ENCODE measurements at places on chromosomes 16 and 17.

DNA sequence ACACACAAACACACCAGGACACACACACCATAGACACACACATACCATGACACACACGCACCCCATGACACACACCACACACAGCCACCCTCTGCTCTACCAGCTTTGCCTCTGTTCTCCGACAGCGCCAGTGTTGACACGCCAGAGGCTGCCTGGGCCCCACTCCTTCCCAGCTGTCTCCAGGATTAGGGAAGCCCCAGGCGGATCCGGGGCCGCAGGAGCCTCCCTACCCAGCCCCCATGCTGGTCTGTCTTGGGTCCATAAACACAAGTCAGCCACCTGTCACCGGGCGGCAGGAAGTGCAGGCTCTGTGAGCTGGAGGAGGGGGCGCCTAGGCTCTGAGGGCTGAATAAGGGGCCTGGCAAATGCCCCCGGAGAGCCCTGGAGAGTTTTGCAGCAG lies 10.5 kb downstream of the TBC1D16 start:
- DNase-seq, result no peak

DNA sequence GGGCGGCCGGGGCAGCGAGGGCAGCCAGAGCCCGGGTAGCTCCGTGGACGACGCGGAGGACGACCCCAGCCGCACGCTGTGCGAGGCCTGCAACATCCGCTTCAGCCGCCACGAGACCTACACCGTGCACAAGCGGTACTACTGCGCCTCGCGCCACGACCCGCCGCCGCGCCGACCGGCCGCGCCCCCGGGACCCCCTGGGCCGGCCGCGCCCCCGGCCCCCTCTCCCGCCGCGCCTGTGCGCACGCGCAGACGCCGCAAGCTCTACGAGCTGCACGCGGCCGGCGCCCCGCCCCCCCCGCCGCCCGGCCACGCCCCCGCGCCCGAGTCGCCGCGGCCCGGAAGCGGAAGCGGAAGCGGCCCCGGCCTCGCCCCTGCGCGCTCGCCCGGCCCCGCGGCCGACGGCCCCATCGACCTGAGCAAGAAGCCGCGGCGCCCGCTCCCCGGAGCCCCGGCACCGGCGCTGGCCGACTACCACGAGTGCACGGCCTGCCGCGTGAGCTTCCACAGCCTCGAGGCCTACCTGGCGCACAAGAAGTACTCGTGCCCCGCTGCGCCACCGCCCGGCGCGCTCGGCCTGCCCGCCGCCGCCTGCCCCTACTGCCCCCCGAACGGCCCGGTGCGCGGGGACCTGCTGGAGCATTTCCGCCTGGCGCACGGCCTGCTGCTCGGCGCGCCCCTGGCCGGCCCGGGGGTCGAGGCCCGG lies 36.1 kb upstream of the ZC3H18 start:
- DNase-seq, result peak; percentile 83

DNA sequence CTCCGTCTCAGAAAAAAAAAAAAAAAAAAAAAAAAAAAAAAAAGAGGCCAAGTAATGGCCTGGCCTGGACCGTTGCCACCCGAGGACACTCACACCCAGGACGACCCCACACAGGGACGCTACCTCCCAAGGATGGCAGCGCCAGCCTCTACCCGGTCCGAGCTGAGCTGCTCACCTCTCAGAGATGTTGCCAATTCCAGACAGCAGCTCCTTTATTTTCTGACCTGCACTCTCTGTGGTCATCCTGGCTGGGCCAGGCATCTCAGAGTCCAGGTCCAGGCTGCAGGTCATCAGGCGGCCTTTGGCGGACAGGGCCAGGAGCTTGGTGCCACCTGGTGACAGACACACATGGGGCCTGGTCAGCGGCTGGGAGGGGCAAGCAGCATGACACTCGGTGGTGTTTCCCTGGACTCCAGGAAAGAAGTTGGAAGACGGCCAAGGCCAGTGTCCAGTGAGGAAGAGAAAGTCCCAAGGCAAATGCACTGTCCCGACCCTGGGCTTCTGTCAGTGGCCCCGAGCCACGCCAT lies 3.1 kb downstream of the FAAP100 start:
- DNase-seq, result no peak

DNA sequence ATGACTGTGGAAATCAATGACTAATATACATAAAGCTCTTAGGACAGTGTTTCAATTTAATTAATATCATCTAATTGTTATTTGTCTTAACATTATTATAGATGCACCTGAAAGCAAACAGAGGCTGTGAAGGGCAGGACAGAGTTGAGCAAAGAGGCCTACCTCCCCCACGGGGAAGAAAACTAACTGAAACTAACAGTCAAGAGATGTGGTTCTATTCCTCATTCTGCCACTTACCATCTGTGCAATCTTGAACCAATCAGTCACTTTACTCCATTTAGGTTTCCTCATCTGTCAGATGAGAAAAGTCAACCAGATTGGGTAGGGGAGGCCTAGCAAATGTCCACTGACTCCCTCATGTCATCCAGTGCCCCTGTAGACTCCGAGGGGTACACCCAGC lies 59.1 kb downstream of the C17orf67 start:
- no peak for DNase-seq

DNA sequence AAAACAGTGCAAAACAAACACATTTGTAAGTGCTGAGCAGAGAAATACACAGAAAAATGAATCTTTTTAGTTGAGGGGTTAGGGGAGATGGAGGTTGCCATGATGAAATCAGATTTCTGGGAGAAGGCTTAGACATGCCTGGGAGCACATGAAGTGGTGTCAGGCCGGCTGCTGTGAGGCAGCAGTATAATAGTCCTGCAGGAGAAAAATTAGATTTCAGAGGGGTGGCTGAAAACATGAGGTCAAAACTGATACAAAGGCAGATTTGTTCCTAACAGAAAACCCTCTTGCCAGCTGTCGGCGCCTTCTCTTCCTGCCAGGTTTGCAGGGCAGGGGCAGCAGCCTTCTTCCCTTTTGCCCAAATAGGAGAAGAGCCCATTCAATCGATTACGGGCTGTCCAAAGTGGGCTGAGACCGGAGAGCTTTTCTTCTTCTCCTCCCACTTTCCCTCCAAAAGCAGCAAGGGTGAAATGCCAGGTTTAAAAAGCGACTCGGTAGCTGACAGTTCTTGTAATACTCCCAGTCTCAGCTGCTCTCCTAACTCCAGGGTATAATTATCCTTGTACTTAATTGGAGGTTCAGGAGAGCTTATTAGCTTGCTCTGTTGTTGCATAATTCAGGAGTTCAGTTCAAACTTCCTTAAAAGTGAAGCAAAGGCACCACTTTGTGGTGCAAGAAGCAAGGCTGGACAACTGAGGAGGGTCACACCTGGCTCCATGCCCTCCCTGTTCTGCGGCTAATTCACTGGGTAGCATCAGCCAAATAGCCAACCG lies 80.0 kb downstream of the PCTP start:
- no peak for DNase-seq

DNA sequence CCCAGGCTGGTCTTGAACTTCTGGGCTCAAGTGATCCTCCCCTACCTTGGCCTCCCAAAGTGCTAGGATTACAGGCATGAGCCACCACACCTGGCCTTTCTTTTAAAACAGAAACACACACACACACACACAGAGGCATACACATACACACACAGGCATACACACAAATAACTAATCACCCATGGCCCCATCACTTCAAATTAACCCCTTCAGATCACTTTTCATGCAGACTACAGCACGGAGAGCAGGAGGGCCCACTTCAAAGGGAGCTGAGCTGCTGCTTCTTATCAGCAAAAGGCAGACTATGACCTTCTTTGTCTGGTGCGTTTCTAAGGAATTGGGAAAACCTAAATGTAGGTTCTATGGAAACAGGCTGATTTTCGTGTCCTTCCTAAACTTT lies 1.9 kb downstream of the CLCN7 start:
- DNase-seq, result no peak

DNA sequence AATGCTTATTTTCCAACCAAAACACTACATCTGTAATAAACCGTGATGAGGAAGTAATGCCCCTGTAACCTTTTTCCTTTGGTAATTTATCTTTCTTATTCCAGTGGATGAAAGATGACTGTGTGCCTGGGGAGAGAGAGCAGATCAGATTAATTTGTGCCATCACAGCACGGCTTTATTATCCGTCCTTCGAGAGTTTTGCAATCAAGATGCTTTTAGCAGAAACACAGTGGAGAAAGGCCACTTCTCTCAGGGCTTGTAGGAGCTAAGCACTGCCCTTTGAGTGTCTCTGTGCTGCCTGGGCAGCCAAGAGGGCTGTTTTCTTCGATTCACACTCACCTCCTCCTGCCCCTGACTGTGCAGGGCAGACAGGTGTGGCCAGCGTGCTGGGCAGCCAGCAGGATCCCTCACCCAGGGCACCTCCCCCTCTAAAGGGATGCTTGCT lies 190.2 kb downstream of the PRKCA start:
- DNase-seq, result no peak

GRCh38 chr16:26856791-26857190 lies 209.9 kb upstream of the C16orf82 start:
- no peak for DNase-seq

- DNase-seq, result no peak
Measured at GRCh38 chr17:72063756-72064450, 56.9 kb upstream of the SOX9 start.

DNA sequence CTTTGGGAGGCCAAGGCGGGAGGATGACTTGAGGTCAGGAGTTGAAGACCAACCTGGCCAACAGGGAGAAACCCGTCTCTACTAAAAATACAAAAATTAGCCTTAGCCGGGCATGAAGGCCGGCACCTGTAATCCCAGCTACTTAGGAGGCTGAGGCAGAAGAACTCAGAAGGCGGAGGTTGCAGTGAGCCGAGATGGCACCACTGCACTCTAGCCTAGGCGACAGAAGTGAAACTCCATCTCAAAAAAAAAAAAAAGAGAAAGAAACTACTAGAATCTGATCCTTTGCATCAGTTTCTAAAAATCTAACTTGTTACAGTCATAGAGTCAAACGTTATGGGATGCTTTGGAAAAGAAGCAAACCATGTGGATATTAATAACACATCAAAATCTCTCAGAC lies 1.6 kb upstream of the PECAM1 start:
- DNase-seq, result no peak

DNA sequence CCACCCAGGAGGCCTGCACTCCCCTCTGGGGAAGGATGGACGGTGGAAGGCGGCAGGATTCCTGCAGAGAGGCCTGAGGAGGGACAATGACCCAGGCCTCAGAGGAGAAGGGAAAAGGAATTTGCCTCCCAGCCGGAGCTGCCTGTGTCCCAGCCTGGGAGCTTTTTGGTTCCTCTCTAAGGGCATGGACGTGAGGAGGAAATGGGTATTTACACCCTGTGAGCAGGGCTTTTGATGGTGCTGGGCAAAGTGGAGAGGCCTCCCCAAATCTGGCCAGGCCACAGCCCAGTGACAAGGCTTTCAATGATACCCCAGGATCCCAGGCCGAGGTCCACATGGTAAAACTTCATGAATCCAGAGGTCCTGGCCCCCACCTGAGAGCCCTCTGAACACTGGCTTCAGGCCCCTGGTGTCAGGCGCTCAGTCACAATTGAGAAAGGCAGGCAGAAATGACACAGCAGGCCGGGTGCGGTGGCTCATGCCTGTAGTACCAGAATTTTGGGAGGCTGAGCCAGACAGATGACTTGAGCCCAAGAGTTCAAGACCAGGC lies 56.0 kb upstream of the DOC2B start:
- DNase-seq, result no peak

GRCh38 chr17:68497885-68498319 lies 14.3 kb upstream of the PRKAR1A start:
- peak; percentile 57 for DNase-seq
